Stimulated activated CD4-positive, alpha-beta T cell treated with anti-CD3 and anti-CD28 coated beads, TNF-alpha, amount 100 ng/mL, for 48 hours (primary cell): ENCODE measurements at places on chromosomes 12 and 14.

DNA sequence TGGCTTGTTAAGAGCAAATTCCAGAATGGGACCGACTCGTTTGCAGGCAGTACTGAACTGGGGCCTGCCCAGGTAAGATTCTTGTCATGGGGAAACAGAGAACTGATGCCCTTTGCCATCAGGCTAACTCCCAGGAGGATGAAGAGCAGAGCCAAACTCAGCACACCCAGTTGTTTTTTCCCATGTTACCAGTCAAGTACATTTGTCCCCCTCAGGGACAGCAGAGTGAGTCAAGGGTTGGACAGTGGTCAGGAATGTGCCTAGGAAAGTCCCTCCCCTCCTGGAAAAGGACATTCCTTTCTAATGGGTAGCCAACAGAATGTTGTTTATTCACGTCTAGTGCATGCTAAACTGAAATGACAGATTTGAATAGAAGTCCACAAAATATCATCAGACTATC, 1.6 kb downstream of the ART4 start:
- no peak for DNase-seq

GRCh38 chr14:103569408-103569807, 6.6 kb downstream of the COA8 start:
- no peak for DNase-seq

- DNase-seq, result no peak
Observed at GRCh38 chr12:63396135-63396534, 245.1 kb upstream of the AVPR1A start.

DNA sequence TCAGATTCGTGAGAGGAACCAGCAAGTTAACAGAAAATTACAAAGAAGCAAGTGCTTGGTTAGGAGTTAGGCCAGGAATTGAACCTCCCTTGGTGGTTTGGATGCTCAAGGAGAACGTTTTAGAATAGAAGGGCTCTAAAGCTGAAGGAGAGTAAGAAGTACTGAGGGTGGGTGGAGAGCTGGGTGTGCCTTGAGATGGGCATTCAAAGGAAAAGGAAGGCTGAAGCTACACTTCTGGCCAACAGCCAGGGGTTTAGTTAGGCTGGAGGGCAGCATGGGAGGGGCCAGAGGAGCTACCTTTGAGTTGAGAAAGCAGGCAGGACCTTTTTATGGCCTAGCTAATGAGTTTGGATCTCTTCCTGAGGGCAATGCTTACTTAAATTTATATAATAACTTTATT, 421.2 kb downstream of the CCDC91 start:
- no peak for DNase-seq

GRCh38 chr14:101008631-101009336, 105.3 kb upstream of the RTL1 start:
- no peak for DNase-seq

- DNase-seq, result no peak
Observed at GRCh38 chr12:112401903-112402498, 7.4 kb downstream of the RPL6 start.

DNA sequence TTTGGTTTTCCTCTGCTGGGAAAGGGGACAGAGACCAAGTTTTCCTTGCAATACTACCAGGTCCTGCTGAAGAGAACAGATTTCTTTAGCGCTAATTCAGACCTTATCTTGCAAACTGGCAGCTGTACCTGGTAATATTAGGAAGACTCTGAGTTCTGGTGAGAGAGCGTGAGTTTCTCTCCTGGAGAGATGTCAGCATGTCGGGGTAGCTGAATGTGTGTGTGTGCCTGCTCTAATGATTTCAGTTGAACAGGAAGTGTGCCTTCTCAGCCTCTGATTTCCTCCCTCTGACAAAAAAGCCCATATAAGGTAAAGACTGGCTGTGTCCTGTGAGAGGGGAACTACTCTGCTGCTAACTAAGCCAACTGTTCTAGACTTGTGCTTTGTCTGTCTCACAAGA, 10.3 kb upstream of the ERP27 start:
- DNase-seq, result no peak

- DNase-seq, result no peak
Observed at GRCh38 chr12:88644946-88645702, 64.9 kb upstream of the KITLG start.

DNA sequence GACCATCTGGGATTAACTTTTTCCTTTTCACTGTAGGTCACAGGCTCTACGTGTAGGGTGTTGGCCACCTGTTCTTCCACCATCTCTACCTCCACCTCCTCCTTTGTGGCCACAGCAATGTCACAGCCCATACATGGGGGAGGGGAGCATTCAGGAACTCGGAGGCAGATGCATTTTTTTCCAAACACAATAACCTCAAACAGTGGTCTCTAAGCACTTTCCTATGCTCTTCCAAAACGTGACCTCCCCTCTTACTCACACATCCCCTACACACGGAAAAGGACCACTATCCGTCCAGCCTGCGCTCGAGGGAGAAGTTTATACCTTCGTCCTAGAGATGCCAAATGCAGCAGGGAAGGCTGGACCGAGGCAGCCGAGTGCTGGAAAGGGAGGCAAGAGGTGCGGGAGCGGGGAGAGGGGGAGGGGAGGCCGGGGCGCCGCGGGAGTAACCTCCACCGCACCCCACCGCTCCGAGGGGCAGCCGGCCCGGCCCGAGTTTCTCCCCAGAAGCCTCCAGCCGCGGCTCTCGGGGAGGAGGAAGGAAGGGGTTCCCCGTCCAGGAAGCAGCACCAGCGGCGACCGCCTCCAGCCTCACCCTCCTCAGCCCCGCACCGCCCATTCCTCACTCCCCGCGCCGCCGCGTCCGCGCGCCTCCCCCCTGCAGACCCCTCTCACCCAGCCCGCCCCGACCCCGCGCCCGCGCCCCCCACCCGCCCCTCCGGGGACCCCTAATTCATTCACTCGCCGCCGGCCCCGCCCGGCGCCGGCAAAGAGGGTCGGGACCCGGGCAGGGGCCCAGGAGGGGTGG, 594 bp downstream of the KRAS start:
- DNase-seq, result peak; percentile 29

DNA sequence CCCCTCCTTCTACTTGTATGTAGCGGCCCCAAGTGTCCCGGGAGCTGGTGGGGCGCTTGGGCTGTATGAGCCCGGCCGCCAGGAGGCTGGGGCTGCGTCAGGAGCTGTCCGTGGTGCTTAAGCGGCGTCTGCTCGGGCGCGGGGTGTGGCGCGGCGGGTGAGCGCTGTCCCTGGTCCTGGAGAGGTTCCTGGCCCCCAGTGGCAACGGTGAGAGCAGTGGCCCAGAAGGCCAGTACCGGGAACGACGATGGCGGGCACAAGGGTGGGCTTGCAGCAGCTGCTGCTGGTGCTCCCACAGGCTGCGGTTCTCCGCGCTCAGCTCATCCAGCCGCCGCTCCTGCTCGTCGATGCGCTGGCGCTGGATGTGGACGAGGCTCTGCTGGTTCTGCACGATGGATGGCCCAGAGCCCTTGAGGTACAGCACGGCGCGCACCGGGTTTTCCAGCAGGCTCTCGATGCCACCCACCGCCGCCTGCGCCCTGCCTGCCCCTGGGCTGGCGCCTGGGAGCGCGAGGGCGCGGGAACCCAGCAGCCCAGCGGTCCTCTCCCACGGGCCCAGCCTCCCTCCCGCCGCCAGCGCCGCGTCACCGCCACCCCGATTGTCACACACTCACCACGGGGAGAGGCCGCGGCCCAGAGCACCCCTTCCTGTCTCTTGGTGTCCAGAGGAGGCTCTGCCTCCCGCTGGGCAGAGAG, 41.9 kb upstream of the FKBP4 start:
- peak; percentile 64 for DNase-seq

GRCh38 chr12:111842556-111843396, 748 bp downstream of the MAPKAPK5 start:
- DNase-seq, result no peak

DNA sequence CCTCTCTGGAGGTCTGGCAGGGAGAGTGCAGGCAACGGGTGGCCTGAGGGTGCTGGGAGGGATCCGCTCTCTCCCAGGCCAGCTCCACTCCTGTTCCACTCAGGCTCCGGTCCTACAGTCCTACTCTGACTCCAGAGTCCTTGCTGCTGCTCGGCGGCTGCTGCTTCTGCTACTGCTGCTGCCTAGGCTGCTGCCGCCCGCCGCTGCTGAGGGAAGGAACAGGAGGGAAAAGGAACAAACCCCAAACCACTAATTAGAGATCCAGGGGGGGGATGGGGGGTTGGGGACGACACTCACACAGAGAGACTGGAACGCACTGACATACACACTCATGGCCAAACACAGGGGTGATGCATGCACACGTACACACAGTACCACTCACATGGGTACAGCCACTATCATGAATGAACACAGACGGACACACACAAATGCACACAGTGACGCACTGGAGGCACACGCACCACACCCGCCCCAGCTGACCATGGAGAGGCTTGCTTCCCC, at the start of gene SP7:
SP7 (minus strand) TSS at position 174 of the 501 bp plus-strand sequence. CDS start 708 bp downstream, outside the sequence.
- DNase-seq, result no peak

- DNase-seq, result no peak
Observed at GRCh38 chr12:24955853-24956252, 7.0 kb upstream of the BCAT1 start.

- DNase-seq, result no peak
Observed at GRCh38 chr12:93135286-93136239, 206.5 kb upstream of the EEA1 start.

GRCh38 chr12:113305281-113305856, 29.5 kb downstream of the SLC8B1 start:
- DNase-seq, result no peak

- no peak for DNase-seq
Observed at GRCh38 chr12:120139958-120140357, 23.4 kb upstream of the RAB35 start.
